Stimulated activated CD4-positive, alpha-beta T cell treated with anti-CD3 and anti-CD28 coated beads, Interleukin-1b, Interleukin-23, amount 100 ng/mL, for 1 hour (primary cell): ENCODE measurements at places on chromosomes 12 and 14.

DNA sequence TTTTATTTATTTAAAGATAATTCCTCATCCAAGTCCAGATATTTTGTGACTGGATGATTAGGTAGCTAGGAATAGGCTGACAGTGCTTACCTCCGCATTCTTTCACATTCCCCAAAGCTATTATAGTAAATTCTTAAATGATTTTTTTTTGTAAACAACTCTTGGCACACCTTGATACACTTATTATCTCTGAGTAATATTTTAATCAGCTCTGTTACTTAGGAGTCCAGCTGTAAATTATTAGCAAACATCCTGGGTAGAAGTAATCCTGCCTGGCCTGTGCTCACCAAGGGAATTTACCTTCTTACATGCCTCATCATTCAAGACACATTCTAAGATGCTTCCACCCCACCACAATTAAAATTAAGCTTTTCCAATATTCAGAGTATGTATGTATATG, 186.1 kb downstream of the SLC2A13 start:
- no peak for DNase-seq

- no peak for DNase-seq
Observed at GRCh38 chr14:76710056-76711010, 50.9 kb upstream of the VASH1 start.

- DNase-seq: no peak
Observed at GRCh38 chr12:79936670-79937069, 1.8 kb upstream of the PPP1R12A start.

DNA sequence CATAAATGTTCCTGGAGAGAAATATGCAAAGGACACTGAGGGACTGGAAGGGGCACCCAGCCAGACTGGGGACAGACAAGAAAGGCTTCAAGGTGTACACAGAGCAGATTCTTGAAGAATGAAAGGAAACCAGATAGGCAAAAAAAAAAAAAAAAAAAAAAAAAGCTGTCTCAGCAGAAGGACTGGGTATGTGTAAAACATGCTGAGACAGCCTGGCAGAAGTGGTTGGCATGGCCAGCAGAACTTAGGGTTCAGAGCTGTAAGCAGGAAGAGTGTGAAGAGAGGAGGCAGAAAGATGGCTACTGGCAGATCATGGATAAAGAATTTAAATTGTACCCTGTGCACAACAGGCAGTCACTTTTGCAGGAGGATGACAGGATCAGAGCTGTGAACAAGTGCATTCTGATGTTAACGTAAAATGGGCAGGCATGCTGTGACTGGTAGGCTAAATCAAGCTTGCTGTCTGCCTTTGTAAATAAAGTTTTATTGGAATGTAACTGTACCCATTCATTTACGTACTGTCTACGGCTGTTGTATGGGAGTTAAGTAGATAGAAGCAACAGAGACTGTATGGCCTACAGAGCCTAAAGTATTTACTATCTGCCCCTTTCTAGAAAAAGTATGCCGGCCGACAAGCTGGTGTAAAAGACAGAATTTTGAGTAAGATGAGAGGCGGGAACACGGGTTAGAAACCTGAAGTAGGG, 42.2 kb downstream of the UBR7 start:
- DNase-seq: no peak

DNA sequence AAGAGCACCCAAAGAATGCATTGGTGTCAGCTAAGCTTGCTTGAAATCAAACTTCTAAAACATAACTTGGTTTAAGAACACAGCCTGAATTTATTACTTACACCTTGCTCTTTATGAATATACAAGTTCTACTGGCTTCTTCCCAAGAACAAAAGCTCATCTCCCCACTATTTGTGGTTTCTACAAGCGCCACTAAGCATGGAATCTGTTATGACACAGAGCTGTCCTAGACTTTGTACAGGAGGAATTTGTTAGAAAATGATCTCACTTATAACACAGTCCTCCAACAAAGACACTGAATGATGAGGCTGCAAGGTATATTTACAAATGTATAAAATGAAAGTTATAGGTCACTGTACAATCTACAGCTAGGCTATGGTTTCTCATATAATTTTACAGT, 452.1 kb downstream of the BCAT1 start:
- DNase-seq: no peak
